CD4-positive, alpha-beta T cell treated with Interleukin-6 at 100 ng/mL for 8 hours (primary cell): ENCODE measurements at places on chromosomes 7 and 10.

DNA sequence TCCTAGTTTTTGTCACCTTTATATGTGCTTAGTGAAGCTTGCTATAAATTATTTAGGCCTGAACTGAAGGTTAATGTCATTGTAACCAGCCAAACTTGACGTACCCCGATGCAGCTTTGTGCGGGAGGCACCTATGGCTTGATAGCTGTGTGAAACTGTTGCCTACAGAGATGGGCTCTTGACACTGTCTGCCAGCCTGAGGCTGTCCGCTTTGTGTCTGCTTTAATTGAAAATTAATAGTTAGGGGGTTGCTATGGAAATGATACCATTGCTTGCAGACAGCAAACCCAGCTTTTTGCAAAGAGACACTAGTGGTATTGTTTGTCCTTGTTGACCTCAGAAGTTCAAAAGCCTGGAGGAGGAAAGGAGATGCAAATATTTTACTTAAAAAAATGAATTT is 2.1 kb upstream of the FOXP2 start:
- no peak for DNase-seq

DNA sequence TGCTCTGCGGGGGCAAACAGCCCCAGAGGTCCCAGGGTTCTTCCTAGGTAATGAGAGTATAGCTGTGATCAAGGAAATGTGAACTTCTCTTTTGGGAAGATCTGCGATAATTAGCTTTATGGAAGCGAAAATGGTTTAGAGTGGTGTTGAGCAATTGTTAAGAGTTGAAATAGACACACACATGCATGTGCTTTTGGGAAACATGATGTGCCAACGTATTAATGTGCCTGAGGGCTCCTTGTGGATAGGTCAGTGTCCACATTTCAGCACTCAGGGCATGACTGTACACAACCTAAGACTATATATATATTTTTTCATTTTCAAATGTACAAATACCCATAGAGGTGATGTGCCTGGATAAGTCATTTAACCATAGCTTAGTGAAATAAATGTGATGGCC is 67.0 kb downstream of the GSDME start:
- DNase-seq, result no peak

DNA sequence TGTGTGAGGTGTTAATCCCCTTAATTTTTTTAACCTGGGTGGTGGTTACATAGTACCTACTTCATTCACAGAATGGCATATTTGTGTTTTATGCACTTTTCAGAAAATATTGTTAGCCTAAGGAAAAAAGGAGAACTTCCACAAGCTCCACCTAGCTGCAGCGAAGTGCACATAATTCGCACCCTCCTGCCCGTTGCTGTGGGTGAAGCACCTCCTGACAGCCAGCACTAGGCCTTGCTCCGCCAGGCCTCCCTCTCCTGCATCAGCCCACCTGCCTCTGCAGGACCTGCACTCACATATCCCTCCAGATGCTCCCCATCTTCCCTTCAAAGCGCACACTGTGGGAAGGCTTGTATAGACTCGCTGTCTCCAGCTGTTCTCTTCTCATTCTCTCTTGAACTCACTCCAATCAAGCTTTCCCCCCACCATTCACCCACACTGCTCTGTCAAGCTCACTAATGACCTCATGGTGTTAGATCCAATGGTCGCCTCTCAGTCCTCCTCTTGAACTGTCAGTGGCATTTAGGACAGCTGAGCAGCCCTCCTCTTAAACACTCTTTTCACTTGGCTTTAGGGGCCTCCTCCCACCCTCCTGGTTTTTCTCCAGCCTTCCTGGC is 20.7 kb upstream of the GRID1 start:
- DNase-seq, result no peak

- no peak for DNase-seq
These were observed 4.3 kb upstream of the ABCC2 start for GRCh38 chr10:99777918-99778714.

- DNase-seq, result no peak
These were observed 179.5 kb downstream of the REEP3 start for GRCh38 chr10:63700631-63701156.

GRCh38 chr10:124972637-124973036 is 30.7 kb downstream of the ZRANB1 start:
- no peak for DNase-seq

- DNase-seq, result peak; percentile 25
These were observed 82.7 kb upstream of the KLF6 start for GRCh38 chr10:3867454-3868270.

DNA sequence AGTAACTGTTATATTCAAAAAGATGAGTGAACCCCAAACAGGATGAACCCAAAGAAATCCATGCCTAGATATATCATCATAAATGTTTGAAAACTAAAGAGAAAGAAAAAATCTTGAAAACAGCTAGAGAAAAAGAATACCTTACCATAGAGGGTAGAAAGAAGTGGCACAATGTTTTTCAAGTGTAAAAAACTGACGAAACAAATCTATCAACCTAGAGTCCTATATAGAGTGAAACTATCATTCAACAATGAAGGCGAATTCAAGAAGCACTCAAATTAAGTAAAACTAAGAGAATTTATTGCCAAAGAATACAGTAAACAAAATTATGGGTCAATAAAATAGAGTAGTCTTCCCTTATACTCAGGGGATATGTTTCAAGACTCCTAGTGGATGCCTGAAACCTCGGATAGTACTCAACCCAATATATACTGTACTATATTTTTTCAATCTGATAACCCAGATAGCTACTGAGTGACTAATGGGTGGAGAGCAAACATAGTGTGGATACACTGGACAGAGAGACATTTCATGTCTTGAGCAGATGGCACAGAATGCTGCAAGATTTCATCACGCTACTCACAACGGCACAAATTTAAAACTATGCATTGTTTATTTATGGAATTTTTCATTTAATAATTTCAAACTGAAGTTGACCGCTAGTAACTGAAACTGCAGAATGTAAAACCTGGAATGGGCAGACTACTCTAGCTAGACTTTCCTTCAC is 52.6 kb upstream of the TMEM106B start:
- DNase-seq, result no peak

DNA sequence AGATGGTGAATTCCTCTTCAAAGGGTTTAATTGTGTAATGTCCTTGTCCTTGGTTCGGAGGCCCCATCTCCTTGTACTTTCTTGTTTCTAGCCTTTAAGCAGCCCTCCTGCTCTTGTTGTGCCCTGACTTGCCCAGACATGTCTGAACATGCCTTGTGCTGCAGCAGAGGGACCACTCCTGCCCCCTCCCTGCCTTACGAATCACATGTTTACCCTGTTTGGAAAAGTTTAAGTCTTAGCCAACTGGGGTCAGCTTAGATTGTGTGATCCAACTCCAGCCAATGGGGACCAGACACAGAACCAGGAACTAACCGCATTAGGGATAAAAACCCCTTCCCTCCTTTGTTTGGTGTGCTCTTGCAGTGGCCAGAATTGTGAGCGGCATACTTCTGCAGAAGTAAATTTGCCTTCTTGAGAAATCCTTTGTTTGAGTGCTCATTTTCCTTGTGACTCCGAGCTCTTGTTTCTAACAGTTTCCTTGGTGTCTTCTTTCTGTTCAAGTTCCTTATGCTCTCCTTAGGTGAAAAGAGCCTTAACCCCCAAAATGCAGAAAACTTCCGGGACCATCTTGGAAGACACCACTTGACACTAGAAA is 29.4 kb downstream of the CLRN3 start:
- no peak for DNase-seq

DNA sequence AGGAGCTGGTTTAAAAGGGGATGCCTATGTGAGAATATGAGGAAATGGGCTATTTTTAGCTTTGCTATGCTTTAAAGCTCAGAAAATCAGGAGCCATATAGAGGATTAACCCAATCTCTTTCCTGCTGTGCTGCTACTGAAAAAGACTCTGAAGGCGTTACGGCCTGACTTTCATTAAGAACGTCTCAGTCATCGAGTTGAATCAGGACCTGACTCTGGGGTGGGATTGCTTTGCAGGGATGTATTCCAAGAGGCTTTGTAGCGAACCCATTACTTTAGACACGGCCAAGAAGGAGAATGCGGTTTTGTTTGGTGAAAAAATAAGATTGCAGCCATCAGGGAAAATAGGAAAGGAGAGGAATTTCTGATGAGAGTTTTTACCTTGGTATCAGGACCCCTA is 426.9 kb downstream of the CCSER2 start:
- DNase-seq, result no peak

DNA sequence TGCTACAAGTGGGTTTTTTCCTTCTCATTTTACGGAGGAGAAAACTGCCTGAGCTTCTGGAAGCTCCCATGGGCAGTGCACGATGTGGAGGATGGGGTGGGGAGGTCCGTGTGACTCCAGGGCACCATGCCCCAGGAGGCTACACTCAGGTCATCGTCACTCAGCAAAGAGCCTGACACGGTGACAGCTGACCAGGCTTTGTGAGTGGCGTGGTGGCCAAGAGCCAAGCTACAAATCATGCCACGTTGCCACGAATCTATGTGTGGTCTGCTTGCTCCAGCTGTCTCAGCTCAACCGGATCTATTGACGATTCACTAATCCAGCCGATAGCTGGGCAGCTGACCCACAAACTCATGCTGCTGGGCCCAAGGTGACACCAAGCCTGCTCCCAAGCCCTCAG is 27.6 kb upstream of the C10orf71 start:
- no peak for DNase-seq

- DNase-seq, result no peak
These were observed 42.6 kb downstream of the BAMBI start for GRCh38 chr10:28719789-28720436.

DNA sequence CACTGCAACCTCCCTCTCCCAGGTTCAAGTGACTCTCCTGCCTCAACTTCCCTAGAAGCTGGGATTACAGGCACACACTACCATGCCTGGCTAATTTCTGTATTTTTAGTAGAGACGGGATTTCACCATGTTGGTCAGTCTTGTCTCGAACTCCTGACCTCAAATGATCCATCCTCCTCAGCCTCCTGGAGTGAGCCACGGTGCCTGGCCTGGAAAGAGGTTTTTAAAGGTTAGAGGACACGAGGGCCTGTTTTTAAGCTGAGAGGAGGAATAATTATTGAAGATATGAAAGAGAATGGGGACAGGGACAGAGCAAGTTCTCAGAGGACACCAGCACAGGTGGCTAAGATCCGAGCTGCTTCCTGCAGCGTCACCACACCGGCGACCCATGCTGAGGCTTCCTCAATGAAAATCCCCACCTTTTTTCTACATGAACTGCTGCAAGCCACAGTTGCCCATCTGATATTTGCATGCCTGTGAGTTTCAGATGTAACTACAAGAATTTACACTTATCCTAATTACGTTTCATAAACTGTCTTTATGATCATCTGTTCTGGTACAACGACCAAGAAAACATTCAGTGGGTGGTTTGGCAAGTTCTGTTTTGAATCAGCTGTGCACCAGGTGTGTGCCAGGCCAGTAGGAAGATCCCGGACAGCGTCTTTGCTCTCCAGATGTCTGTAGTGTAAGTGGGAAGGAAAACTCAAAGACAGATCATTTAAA is 76.0 kb downstream of the HIP1 start:
- DNase-seq, result no peak

- DNase-seq, result no peak
These were observed 24.2 kb upstream of the SLC29A3 start for GRCh38 chr10:71294856-71295255.

DNA sequence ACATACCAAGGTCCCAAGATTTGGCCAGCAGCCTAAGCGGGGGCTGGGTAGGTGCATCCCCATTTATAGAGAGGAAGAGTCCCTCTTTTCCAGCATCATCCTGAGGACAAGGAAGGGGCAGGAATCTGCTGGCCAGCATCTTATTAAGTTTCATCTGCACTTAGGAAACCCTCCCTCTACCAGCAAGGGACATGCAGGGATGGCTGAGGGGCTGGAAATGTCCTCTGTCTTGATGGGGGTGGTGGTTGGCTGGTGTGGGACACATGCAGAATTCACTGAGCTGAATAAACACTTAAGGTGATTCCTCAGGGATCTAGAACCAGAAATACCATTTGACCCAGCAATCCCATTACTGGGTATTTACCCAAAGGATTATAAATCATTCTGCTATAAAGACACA is 42.1 kb downstream of the NOD1 start:
- no peak for DNase-seq

- DNase-seq, result no peak
These were observed 145.6 kb upstream of the SEMA3C start for GRCh38 chr7:81064426-81064825.
